Astrocyte (in vitro differentiated cells and primary cell): ENCODE measurements at places on chromosomes 1 and 21. TPM values are rescaled to one million over a fixed set of nuclear protein-coding genes. Genes with fewer than 3 reads are reported as not detected.
A peak's percentile ranks its signal among the peaks of the same experiment; 100 is the strongest.

Gene PEAR1
- 8.5 and 17.3 TPM in 2 replicates for total RNA-seq

- H3K36me3 ChIP-seq: peaks cover 17% of the 10 kb centered on the region
- H3K4me3 ChIP-seq: no peak overlapping the region
- no peaks in the 10 kb centered on the region for H3K27me3 ChIP-seq
- no peak for DNase-seq
- peaks cover 8% of the 10 kb centered on the region for H3K4me1 ChIP-seq
- no peak overlapping the region for H3K27ac ChIP-seq
These were observed 26.5 kb downstream of the TAF5L start for GRCh38 chr1:229599218-229599954.

Gene C1orf87
- not detected in 2 replicates for total RNA-seq

DNA sequence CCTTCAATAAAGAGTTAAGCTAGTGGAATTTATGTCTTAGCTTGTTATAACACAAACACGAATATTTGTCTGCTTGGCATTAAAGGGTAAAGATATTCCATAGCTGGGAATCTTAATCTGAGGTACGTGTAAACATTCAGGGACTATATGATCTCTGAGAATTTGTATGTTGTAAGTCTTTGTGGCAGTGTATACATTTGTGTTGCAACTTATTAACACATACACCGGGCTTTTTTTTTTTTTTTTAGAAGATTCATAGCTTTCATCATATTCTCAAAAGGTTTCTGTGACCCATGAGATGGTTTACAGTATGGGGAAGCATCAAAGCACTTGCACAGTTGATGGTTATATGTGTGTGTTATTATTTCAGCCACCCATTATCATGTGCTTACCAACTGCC lies 3.0 kb downstream of the GGPS1 start:
- no peak overlapping the region for H3K27ac ChIP-seq
- no peak overlapping the region for H3K4me3 ChIP-seq
- DNase-seq: no peak
- H3K36me3 ChIP-seq: peaks cover 2% of the 10 kb centered on the region

Gene ARHGEF19
- 5.7 and 7.4 TPM in 2 replicates for total RNA-seq

Gene LCE1F
- not detected in 2 replicates for total RNA-seq

GRCh38 chr1:39183503-39184353 lies 20.8 kb upstream of the MACF1 start:
- peak overlapping the region; percentile 67 for H3K27ac ChIP-seq
- no peaks in the 10 kb centered on the region for H3K27me3 ChIP-seq
- no peaks in the 10 kb centered on the region for H3K36me3 ChIP-seq
- peaks cover 36% of the 10 kb centered on the region for H3K4me1 ChIP-seq
- DNase-seq: peak; percentile 78
- no peak overlapping the region for H3K4me3 ChIP-seq
